ENCODE measurements at places on chromosomes 5 and 9.

DNA sequence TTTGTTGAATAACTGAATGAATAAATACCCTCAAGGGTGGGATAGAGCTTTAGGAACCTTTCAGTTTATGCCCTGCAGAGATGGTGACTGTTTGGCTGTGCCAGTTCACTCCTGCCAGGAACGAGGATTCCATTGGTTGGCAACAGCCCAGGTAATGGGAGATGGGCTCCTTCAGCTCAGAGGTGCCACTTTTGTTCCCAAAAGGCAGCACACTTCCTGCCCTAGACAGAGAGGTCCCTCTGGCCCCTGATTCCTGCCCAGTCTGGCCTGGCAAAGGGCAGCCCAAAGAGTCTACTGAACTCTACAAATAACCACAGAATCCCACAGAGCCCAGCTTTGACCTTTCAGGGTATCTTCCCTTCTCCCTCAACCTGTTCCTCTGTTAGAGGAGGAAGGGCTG is 1.6 kb downstream of the C9orf152 start:
- no peak for DNase-seq

DNA sequence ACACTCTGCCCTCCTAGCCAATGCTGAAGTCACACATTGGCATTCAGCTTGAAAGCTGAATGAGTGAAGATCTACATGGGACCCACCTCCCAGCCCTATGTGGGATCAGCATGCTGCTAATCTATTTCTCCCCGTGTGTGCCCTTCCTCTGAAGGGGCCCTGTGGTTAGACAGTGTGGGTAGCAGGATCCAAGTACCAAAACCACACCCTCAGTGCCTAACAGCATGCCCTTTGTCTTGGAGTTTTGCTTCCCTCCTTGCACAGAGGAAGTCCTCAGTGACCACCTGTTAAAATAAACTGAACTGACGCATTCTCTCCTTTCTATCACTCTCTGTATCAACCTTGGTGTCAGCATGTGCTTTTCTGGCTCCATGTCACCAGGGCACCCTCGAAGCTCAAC is 25.0 kb downstream of the SH3TC2 start:
- DNase-seq = no peak

DNA sequence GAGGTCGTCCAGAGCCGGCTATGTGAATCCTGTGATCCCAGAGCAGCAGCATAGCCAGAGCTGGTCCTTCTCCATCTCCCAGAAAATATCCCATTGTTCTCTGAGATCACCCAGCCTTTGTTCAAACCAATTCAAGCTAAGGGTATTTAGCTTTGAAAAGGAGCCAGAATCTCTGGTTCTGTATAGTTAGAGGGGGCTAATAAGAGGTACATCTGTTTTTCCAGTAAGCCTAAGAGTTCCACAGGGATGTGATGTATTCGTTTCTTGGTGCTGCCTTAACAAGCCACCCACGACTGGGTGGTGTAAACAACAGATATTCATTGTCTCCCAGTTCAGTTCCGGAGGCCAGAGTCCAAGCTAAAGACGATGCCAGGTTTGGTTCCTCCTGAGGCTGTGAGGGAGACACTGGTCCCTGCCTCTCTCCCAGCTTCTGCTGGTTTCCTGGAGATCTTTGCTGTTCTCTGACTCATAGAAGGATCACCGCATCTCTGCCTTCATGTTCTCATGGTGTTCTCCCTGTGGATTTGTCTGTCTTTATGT is 344.8 kb downstream of the MTRR start:
- DNase-seq = no peak

- no peak for DNase-seq
These were observed 405.6 kb upstream of the ZNF608 start for GRCh38 chr5:125152044-125152443.

GRCh38 chr9:124016175-124017050 is 4.8 kb downstream of the LHX2 start:
- DNase-seq = no peak

DNA sequence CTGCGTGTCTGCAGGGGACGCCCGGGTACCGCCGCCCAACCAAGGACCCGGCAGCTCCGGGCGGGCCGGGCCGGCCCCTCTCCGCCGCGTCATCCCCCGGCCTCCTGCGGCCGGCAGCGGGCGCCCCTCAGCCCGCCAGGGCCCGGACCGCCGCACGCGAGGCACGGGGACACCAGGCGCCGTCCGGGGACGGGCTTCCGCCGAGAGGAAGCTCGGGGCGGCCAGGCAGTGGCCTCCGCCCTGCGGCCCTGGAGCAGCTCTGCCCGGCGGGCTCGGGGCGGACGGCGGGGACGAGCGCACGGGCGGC is 373 bp downstream of the FBXW5 start:
- no peak for DNase-seq

GRCh38 chr5:117701062-117701461 is 1126.4 kb upstream of the SEMA6A start:
- no peak for DNase-seq

GRCh38 chr5:124719113-124719967 is 27.1 kb downstream of the ZNF608 start:
- DNase-seq = no peak

DNA sequence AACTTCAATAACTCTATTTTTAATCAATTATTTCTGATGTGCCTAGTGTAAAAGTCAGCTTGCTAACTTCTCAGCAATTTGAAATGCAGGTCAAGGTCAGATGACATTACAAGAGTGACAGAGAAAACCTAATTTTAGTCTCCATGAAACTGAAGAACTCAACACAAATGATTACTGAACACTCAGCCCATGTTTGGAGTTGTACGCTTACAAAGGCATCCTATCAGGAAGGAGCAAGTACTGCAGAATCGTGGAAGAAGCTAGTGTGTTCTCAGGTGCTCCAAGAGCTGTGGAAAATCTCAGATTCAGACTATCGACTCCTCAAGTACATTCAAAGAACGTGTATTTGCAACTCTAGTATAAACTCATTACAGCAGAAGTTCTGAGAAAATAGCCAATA is 526.7 kb downstream of the PDE4D start:
- DNase-seq = no peak

DNA sequence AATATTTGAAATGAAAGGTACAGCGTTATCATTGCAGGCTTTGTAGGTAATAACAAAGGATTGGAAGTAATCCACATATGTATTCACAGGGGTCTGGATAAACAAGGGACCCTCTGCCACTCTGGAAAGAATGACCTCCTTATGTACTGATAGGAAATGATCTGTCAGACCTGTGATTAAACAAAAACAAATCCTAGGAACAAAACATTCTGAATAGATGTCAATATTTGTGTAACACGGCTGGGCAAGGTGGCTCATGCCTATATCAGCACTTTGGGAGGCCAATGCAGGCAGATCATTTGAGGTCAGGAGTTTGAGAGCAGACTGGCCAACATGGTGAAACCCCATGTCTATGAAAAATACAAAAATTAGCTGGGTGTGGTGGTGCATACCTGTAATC is 42.3 kb downstream of the NSUN2 start:
- DNase-seq = no peak

- DNase-seq = no peak
These were observed 57.0 kb downstream of the ECPAS start for GRCh38 chr9:111427186-111427585.

DNA sequence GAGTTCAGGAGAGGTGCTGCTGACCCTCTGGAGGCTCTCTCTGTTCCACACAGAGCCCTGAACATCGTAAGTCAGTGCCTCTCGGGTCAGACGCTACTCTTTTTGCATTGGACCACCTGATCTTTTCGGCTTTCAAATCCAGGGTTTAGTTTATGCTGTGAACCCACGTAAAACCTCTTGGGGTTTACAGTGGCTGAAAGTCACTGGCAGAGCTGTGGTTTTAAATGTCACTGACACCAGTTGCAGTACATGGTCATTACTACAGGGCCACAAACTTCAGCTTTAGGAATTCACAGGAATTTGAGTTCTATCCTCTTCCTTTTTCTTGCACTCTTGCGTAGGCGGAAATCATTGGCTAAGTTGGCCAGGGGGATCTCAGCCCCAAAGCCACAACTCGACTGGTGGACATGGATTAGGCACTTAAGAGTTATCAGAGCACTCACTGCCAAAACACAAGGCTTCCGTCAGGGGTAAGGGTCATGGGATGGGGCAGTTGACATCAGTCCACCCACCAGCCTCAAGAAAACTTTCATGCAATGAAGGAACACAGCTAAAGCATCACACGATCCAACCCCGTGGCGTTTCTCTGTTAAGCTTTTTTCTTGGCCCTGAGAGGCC is 76.9 kb downstream of the SFXN1 start:
- no peak for DNase-seq

DNA sequence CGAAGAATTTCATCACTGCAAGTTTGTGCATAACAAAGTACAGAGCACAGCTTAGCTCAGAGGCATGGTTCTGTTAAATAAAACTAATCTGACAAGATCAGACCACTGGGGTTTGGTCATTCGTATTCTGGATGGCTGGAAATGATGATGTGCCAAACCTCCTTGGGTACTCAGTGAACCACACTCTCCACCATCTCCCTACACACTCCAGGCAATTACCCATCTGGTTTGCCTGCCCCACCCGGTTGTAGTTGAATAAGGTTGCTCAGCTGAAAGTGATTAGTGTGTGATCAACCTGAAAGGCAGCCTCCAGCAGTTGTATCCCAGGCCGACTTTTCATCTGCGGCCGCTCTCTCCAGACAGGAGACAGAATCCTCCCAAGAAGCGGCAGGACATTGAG is 371.4 kb downstream of the TLE1 start:
- DNase-seq = no peak

DNA sequence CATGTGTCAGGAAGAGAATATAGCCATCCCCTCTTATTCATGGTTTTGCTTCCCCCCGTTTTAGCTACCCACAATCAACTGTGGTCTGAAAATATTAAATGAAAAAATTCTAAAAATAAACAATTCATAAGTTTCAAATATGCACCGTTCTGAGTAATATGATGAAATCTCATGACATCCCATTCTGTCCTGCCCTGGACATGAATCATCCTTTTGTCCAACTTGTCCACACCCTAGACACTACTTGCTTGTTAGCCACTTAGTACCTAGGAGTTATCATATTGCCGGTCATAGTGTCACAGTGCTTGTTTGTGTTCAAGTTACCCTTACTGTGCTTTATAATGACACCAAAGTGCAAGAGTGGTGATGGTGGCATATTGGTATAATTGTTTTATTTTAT is 113.5 kb downstream of the CAAP1 start:
- DNase-seq = no peak

GRCh38 chr5:122180146-122180712 is 50.9 kb downstream of the ZNF474 start:
- DNase-seq = no peak

GRCh38 chr5:150771034-150771795 is 7.3 kb upstream of the SMIM3 start:
- no peak for DNase-seq

DNA sequence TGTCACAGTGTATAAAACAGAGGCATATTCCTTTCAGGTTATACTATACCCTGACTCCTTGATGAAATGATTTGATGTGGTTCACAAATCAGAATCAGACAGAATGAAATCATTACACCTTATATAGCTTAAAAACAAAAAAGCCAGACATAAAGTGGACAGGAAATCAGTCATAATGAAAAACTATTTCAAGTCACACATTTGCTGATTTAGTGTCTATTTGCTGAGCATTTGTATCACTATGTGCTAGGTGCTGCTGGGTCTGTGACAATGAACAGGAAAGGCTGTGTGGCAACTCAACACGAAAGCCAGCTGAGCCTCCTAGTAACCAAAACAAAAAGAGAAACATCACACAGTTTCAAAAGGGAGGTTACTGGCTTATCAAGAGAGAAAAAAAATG is 194.0 kb downstream of the EFNA5 start:
- DNase-seq = no peak

DNA sequence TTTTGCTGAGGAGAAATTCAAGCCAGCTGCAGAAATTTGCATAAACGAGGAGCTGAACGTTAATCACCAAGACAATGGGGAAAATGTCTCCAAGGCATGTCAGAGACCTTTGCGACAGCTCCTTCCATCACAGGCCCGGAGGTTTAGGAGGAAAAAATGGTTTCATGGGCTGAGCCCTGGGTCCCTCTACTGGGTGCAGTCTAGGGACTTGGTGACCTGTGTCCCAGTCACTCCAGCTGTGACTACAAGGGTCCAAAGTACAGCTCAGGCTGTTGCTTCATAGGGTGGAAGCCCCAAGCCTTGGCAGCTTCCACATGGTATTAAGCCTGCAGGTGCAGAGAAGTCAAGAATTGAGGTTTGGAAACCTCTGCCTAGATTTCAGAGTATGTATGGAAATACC is 207.5 kb downstream of the DENND1A start:
- no peak for DNase-seq

- DNase-seq = no peak
These were observed 1.6 kb downstream of the CLPTM1L start for GRCh38 chr5:1343315-1343751.

DNA sequence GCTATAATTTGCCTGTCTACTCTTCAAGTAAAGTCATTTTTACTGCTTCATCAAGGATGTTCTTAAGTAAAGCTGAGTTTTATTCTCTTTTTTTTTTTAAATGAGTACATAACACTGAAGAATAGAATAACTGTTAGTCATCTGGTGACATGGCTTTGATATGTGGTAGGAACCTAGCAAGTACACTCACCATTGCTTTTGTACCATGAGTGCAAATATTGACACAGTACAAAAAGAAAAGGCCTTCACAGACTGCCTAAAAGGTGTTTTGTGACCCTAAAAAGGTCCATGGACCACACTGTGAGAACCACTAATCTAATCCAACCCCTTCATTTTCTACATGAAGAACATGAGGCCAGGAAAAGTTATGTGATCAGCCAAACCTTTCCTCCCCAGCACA is 55.0 kb downstream of the ECPAS start:
- no peak for DNase-seq

DNA sequence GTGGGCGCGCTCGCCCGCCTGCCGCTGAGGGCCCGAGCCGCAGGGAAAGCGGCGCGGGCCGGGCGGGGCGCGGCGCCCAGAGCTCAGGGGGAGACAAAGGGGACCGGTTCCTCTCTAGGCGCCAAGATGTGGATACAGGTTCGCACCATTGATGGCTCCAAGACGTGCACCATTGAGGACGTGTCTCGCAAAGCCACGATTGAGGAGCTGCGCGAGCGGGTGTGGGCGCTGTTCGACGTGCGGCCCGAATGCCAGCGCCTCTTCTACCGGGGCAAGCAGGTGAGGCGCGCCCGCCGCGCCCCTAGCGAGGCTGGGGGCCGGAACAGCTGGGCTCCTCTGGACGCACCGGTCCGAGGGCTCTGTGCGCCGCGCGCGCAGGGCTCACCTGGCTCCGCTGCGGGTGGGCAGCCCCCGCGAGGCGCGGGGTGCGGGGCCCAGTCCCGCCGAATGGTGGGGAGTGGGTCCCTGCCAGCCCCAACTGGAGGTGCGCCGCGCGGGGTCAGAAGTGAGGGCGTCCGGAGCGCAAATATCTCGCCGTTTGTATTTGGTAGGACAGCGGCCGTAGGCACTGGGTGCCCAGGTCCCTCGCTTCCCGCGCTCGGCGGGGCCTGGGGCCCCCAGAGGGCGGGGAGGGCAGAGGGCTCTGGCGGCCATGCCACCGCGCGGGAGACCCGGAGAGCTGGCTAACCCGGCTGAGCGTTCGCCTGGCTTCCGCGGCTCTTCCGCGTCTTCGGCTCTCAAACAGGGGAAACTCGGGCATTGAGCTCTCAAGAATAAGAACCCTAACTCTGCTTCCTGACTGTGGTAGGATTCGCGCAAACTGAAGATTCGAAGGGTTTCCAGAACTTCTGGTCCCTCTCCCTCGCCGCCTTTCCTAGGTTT is 607 bp downstream of the UHRF2 start:
- DNase-seq = no peak

- DNase-seq = no peak
These were observed 36.8 kb upstream of the UNC5A start for GRCh38 chr5:176773408-176774035.

- DNase-seq = no peak
These were observed 915 bp downstream of the HSDL2 start for GRCh38 chr9:112380825-112381221.

GRCh38 chr5:26578002-26578401 is 460.4 kb downstream of the CDH9 start:
- DNase-seq = no peak
